ENCODE measurements at places on chromosomes 5 and 9.
A peak's percentile ranks its signal among the peaks of the same experiment; 100 is the strongest.

DNA sequence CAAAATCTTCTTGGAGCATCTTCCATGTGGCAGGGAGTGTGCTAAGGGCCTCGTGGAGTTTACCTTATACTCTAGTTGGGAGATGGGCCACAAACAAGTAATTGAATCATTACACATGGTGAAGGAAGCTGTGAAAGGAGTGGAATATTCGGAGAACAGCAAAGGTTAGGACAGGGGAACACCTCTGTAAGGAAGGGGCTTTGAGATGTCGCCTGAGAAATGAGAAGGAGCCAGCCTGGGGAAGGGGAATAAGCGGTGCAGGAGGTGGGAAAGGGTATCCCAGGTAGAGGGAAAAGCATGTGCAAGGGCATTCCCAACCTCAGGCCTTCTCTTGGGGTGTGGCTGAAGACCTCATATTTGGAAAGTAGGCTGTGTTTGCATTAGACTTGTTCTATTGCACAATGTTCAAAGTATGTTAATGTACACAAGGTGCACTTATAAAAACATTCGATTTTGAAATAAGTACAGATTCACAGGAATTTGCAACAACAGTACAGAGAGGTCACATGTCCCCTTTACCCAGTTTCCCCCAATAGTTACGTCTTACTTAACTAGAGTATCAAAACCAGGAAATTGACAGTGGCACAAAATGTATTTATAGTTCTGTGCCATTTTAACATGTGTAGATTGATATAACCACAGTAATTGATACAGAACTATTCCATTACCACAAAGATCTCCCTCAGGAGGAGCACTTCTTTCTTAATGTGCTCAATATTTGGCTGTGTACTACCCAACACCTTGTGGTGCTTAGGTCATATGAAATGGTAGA lies 2.4 kb upstream of the STOM start:
- no peak for DNase-seq

- DNase-seq, result no peak
These were observed 106.4 kb upstream of the IRX2 start for GRCh38 chr5:2857837-2858236.

DNA sequence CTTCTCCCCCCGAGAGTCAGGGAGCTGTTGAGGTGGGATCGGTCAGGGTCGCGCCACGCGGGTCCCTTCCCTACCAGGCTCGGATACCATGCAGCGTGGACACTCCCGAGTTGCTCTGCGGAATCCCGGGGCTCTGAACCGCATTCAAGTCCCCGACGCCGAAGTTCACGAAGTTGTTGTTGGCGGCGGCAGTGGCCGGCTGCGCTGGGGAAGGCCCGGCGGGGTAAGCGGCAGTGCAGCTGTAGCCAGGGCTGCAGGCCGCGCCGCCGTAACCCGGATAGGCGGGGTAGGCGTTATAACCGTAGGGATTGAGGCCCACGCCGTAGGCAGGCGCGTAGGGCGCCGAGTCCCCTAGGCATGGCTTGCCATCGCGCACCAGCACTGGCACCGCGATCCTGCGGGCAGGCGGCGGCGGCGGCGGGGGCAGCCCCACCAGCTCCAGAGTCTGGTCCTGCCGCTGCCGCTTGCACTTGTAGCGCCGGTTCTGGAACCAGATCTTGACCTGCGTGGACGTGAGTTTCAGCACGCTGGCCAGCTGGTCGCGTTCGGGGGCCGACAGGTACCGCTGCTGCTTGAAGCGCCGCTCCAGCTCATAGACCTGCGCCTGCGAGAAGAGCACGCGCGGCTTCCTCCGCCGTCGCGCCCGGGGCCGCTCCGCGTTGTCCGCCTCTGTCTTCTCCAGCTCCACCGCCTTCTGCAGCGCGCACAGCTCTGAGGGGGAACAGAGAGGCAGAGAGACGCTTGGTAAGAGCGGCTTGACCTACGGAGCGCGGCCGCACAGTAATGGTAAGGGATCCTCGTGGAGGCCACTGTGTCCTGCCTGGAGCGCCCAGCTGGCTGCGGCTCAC lies 2.3 kb downstream of the NKX2-5 start:
- no peak for DNase-seq

GRCh38 chr5:153610811-153611210 lies 120.3 kb downstream of the GRIA1 start:
- no peak for DNase-seq

DNA sequence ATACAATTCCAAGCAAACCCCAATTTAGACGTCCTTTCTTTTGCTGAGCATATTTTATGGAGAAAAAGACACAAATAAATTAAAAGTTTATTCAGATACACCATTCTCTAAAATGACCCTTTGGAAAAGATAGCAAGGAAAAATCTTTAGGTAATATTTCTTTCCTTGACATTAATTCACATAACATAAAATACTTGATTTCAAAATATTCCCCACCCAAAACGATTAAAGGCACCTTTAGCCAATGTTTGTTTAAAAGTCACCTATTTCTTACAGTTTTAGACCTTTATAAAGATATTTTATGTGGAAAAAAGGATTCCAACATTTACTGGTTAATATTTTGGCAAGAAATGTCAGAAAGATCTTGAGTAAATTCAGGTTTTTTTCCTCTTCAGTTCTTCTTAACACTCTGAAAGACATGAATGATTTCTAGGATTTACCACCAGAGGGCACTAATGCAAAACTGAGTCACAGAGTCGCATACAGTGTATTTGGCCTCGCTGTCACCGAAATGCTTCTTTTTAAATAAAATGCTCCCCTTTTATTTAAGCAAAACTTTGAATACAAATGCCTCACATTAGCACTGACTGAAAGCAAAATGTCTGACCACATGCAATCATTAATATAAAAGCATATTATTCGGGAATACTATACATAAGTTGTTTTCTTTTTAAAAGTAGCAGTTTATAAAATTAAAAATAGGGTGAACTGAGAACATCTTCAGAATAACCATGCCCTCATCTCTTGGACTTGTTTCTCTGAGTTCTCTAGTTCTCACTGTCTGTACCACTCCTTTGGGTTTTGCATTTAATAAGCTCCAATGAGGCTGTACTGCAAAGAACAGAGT lies 122.5 kb downstream of the SLC1A3 start:
- DNase-seq, result no peak

DNA sequence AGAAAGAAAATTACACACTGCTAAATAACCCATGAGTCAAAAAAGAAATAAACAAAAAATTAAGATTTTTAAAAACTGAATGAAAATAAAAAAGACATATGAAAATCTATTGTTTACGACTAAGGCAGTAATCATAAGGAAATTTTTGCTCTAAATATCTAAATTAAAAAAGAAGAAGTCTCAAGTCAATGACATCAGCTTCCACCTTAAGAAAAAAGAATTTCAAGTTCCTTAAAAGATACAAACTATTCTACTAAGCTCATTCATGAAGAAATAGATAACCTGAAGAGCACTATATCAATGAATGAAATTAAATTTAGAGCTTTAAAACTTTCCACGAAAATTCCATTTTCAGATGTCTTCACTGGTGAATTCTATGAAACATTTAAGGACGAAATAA lies 15.7 kb upstream of the STARD4 start:
- DNase-seq, result no peak

GRCh38 chr9:74770508-74771261 lies 117.0 kb downstream of the TRPM6 start:
- peak; percentile 25 for DNase-seq

All from GM06990 (cell line).